ENCODE measurements at places on chromosomes 1 and 21.

- peak; percentile 58 for DNase-seq
Observed at GRCh38 chr1:150552128-150552910, 3.1 kb downstream of the ADAMTSL4 start.

DNA sequence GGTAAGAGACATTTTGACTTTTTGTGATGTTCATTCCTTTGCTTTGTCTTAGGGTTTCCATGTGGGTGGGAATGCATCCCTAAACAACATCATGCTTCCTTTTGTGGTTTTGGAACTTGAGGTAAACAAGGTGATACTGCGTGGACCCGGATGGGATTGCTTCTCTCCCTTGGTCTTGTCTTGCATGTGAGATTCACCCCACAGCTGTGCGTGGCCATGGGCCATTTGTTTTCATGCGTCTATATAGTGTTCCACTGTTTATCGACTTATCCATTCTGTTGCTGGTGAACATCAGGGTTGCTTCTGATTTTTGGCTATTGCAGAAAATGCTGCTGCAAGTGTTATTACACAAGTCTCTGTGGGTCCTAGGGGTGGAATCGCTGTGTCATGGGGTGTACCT is 21.1 kb downstream of the CRYAA start:
- no peak for DNase-seq

- no peak for DNase-seq
Observed at GRCh38 chr1:199041173-199041914, 402.5 kb downstream of the PTPRC start.

DNA sequence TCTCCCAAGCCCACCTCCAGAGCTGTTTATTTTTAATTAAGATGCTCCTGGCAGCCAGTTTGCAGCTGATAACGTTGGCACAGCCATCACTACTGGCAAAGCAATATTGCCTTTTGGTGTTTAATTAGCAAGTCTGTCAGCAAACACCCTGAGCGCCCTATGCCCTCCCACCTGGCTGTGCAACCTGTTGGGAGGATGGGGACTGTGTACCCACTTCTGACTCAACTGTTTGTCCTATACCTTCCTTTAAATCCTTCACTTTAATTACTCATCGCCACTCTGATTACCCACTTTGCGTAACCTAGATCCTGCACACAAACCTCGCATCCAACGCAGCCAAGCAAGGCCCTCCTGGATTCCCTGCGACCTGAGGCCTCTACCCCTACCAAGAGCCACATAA is 67.1 kb downstream of the BCAR3 start:
- DNase-seq: no peak

DNA sequence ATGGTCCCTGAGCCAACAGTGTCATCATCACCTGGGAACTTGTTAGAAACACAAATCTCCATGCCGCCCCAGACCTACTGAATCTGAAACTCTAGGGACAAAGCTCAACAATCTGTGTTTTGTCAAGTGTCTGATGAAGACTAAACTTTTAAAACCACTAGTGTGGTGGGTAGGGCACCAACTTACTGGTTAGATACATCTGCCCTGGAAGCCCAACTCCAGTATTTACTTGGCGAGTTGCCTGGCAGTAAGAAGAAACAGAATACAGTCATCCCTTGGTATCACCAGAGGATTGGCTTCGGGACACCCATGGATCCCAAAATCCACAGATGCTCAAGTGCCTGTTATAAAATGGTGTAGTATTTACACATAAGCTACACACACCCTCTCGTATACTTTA is 367.9 kb upstream of the DUSP10 start:
- DNase-seq: no peak

DNA sequence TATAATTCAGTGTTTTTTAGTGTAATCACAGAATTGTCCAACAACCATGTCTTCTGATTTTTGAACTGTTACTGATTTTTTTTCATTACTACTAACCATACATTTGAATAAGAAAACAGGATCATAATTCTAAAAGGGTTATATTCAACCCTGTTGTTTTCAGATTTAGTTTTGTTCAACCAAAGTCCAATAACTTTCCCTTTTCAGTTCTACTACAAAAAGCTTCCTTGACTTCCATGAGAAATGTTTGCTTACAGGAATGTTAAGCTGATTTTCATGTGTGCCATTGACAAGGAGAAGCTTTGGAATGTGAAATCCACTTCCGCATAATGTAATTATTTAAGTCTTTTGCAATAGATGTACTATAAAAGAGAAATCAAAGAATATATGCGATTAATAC is 72.0 kb upstream of the ZNF326 start:
- no peak for DNase-seq

- DNase-seq: no peak
Observed at GRCh38 chr1:211738691-211739301, 63.4 kb upstream of the NEK2 start.

- peak; percentile 53 for DNase-seq
Observed at GRCh38 chr1:155893389-155894142, 17.6 kb downstream of the RIT1 start.

GRCh38 chr1:156476501-156477298 is 23.9 kb downstream of the MEF2D start:
- DNase-seq: peak; percentile 38

- DNase-seq: no peak
Observed at GRCh38 chr1:210070531-210070930, 132.5 kb downstream of the SYT14 start.

GRCh38 chr1:229017091-229017490 is 253.8 kb upstream of the RAB4A start:
- DNase-seq: no peak

DNA sequence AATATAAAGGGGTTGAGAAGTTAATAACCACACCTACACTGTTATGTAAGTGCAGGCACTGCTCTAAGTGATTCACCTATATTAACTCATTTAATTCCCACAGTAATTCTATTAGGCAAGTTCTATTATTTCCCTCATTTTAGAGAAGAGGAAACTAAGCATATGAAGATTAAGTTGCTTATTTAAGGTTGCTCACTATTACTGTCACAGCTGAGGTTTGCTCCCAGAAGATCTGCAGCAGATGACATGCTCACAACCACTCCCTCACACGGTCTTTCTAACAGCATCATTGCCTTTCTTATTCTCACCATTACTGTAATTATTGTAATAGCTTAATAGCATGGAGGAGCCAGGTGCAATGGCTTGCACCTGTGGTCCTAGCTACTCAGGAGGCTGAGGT is 196.4 kb upstream of the GREM2 start:
- DNase-seq: no peak

GRCh38 chr1:175564723-175565122 is 178.7 kb downstream of the TNR start:
- no peak for DNase-seq

DNA sequence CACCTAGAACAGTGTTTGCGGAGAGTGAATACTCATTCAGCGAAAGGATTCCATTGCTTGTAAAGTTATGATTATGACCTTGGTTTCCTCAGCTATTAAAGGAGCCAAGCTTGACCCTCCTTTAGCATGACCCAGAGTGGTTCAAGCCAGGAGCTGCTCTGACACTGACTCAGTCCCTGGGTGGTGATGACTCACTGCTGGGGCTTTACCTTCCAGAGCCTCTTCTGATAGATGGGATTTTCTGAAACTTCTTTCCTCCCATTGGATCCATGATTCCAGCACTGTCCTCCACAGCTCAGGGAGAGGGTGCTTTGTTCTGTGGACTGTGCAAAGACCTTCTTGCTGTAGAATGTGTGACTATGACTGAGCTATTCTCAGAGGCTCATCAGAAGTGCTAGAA is 77.4 kb downstream of the S1PR1 start:
- no peak for DNase-seq

DNA sequence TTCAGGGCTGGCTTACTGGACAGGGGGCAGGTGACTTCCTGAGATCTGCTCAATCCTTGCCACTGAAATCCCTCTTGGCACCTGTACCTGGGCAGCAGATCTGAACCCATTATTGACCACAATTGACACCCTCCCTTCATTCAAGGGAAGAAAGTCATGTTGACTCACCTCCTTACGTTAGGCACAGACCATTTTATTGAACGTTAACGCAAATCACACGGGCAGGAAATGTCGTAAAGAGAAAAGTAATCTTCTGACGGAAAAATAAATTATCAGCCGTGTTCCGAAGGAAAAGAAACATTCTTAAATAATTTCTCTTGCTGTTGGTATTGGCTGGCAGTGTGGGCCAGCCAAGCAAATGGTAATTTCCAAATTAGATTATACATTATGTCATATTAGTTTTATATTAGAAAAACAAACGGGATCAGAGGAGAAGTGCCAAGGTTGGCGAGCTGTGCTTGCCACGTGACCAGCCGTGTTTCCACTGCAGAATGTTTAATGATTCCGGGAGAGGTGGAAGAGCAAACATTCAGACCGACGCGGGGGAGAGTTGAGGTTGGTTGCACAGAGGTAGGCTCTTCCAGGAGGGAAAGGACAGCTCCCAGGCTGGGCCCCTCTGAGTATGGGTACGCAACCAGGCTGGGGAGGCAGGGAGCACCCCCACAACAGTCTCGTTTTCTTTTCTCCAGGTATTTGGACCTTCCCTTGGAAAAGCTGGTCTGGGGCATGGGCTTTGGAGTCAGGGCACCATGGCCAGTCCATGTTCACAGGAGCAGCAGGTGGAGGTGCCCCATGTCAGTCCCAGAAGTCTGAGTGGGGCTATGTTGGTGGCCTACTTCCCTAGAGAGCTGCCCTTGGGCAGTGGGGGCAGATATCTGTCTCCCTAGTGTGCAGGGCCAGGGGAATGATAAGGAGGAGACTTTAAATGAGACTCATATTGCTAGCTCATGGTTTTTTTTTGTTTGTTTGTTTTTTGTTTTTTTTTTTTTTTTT is 121.1 kb downstream of the FOXD2 start:
- DNase-seq: no peak

- DNase-seq: no peak
Observed at GRCh38 chr1:186512698-186513457, 52.0 kb upstream of the PDC start.

GRCh38 chr1:109163551-109163950 is 49.6 kb downstream of the ELAPOR1 start:
- DNase-seq: no peak

DNA sequence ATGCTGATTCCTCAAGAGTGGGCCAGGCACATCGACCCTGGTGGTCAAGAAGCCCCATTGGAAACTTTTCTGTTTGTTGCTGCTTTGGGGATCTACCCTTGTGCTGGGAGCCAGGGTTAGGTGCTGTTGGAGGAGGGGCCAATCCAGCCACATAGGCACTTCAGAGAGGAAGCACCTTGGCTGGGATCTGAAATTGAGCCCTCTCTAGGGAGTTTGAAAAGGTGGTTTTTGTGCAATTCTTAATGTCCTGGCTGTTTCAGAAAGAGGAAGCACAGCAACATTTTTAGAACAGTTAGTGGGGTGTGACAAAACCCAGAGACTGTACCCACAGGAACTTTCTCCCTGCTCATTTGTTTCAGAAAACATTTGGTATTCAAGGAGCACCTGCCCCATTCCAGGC is 17.2 kb upstream of the BEND5 start:
- DNase-seq: no peak

- no peak for DNase-seq
Observed at GRCh38 chr1:51287966-51288365, 42.4 kb downstream of the TTC39A start.

GRCh38 chr1:201711811-201712210 is 117.1 kb upstream of the IPO9 start:
- no peak for DNase-seq

DNA sequence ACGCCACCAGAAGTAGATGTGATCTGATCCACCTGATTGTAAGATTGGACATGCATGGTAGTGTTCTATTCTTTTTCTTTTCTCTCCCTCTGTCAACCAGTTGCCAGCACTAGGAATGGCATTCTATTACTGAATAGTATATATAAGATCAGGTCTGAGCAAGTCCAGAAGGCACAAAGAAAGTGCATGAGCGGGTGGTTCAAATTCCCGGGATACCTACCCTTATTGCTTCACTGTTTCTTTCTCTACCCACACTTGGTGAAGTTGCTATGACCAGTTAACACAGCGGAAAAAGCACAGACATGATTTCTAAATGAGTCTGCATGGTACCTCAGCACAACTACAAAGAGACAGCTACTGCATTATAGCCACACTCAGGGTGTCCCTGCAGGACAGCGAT is 64.0 kb downstream of the SLC9A1 start:
- DNase-seq: no peak

GRCh38 chr21:45997495-45998275 is 16.1 kb downstream of the COL6A1 start:
- no peak for DNase-seq

Measured in fibroblast of skin of left biceps (primary cell).